Colonic mucosa (tissue), 4 donors: ENCODE measurements at places on chromosomes 4 and X. TPM values are rescaled to one million over a fixed set of nuclear protein-coding genes. Genes with fewer than 3 reads are reported as not detected.

Gene GAGE12E
- total RNA-seq = not detected

Gene GPR119
- 0.32 TPM for total RNA-seq

Gene PDZD4
- total RNA-seq = 1.5 TPM

Gene UGT2B15
- total RNA-seq = 69.8 TPM

Gene GATA1
- total RNA-seq = not detected

Gene DACH2
- total RNA-seq = 0.05 TPM

Gene LDB2
- 7.9 TPM for total RNA-seq

Gene DOCK11
- 8.7 TPM for total RNA-seq

Gene LIAS
- 21.1 TPM for total RNA-seq

Gene PCYT1B
- 0.30 TPM for total RNA-seq

Gene ABLIM2
- total RNA-seq = 11.1 TPM

Gene RBM47
- 279 TPM for total RNA-seq
